Glutamatergic neuron (in vitro differentiated cells): ENCODE measurements at places on chromosomes 2 and 18. TPM values are rescaled to one million over a fixed set of nuclear protein-coding genes. Genes with fewer than 3 reads are reported as not detected.

The METAP1D gene
- 5.1 TPM for total RNA-seq

DNA sequence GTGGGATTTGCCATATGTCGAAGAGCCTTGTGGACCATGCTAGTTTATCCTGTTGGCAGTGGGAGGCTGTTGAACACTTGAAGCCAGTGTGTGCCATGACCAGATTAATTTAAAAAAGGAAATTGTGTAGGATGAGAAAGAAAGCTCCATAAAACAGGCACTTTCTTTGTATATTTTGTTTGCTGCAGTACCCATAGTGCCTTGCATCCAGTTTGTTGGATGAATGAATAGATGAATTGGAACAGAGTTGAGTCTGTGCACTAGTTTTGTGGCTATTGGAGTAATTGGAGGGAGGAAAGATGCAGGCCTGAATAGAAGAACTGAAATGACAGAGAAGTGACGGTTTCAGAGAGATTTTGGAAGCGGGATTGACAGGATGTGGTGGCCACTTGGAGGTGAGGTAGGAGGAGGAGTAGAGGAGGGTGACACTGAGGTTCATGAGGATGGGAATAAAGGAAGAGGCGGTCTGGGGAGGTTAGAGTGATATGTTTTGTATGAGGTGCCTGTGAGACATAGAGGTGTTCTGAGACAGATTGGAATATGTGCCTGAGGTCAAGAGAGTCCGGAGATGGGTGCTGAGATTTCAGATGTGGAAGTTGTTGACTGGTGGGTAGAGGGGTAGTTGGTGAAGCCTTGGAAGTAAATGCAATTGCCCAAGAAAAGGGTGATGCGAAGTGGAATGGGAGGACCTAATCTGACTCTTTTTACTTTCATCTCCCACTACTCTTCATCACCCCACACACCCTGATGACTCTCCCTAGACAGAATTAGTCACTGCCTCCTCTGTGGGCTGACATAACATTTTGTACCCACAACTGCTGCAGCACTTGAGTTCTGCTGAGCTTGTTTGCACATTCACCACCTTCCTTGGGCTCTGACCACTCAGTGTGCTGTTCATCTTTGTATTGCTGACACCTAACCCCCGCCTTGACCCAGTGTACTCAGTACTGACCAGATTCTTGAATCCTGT is 5.1 kb downstream of the DGUOK start:
- DNase-seq = no peak

- DNase-seq = no peak
These were observed 236.9 kb upstream of the RAB6C start for GRCh38 chr2:129742415-129743180.

The ELAC1 gene
- total RNA-seq = 9.2 TPM

DNA sequence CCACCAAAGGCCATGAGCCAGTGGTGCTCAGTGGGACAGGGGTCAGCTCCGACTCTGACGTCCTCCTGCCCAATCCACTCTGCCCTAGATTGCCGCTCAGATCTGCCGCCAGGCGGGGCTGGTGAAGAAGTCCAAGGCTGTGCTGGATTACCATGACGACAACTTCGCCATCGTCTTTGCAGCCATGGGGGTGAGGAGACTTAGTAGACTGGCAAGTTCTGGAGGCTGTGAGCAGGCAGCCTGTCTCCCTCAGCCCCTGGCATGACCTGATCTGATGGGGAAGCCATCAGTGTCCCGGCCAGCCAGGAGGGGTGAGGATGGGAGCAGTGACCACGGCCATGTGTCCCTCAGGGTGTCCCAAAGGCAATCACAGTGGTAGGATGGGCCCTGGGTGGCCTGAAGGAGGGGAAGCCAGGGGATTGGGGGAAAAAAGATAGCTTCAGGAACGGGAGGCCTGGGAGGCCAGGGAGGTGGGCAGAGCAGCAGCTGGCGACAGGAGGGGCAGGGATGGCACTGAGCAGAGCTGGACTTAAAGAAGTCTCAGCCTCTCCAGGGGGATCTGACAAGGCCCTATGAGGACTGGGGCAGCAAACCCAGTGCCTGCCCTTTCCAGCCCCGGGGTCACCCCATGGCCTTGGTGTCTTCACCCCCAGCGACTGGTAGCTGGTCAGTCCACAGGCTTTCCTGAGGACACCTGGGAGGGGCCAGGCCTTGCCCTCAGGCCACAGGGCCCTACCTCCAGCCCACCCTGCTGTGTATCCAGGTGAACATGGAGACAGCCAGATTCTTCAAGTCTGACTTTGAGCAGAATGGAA is 17.4 kb upstream of the ANKRD53 start:
- no peak for DNase-seq

DNA sequence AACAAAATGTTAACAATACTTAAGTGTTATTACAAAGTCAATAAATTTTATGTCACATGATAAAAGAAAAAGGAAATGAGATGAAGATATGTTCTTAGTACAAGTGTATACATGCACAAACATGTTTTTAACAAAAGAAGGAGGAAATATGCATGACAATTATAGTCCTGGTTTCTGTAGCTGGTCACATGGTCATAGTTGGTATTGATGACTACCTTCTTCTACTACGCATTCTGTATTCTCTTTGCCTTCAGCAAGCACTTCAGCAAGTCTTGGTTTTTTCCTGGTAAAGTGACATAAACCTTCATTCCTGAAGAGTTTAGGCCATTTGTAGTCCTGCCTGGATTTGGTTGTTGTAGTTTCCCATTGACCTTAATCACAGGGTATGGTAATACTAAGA is 121.3 kb upstream of the SYT4 start:
- DNase-seq = no peak

DNA sequence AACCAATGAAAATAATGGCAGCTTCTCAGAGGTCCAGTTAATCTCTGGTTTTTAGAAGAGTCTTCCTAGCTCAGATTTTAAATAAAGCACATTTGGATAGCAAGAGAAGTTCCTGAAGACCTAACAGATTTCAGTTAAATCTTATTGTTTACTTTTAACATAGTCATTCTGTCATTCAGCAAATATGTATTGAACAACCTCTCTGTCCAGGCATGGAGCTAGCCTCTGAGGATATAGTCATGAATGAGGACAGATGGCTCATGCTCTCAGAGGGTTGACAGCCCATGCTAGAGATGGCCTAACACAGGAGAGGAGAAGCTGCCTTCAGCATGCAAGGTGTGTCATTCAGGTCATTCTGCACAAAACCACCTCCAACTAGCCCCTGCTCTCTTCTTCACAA is 6.2 kb downstream of the CCBE1 start:
- no peak for DNase-seq

The CCDC74B gene
- total RNA-seq = 0.29 TPM

GRCh38 chr18:34773961-34774766 is 64.1 kb downstream of the DTNA start:
- DNase-seq = no peak

The CNTNAP5 gene
- total RNA-seq = 22.0 TPM

The LYPD6B gene
- 0.69 TPM for total RNA-seq
